ENCODE measurements at places on chromosomes 12 and 14.

- no peak for DNase-seq
Observed at GRCh38 chr12:52582486-52582885, 8.8 kb upstream of the KRT74 start.

DNA sequence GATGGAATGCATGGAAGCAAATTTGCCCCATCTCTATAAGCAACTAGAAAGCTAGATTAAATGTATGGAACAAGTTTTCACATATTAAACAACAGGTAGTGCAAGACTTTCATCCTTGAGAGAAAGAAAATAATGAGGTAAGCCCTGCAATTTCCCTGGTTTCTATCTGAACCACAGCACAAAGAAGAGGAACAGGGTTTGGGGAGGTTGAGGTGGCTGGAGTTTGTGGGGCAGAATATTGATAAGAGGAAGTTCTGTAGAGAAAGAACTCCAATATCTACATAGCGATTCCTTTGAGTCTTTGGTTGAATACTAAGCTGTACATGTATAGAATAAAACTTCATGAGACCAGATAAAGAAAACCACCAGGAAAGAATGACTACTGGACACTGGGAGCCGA lies 96.3 kb upstream of the CCND2 start:
- DNase-seq, result no peak

DNA sequence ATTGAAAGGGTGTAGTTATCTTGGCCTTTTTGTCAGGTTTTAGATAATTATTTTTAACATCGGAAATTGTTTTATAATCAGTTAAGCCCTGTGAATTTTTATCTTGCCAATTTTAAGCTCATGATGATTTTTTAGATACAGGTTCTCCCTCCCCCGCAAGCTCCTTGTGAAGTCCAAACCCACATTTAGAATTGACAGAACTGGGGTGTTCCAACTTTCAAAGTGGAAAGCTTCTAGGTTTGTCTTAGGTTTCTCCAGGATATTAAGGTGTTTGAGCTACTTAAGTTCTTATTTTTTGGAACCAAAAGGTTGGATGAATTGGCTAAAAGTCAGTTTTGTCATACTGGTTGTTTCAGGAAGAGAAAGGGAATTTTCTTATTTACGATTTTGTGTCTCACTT lies 49.1 kb downstream of the ATP2A2 start:
- no peak for DNase-seq

GRCh38 chr12:31849090-31849687 lies 110.0 kb upstream of the RESF1 start:
- no peak for DNase-seq

GRCh38 chr14:52318826-52319645 lies 4.9 kb downstream of the PTGER2 start:
- DNase-seq, result no peak

DNA sequence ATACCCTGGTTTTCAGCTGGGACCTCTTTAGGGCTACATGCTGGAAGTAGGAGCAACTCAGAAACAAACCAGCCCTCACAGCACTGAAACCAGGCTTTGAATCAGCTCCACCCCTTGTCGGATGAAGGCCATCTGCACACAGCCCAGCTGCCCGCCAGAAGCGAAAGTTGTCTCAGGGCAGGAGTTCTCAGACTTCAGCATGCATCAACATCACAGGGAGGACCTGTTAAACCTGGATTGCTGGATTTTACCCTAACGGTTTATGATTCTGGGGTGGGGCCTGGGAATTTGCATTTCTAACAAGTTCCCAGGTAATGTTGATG lies 10.9 kb downstream of the SYNDIG1L start:
- DNase-seq, result no peak

DNA sequence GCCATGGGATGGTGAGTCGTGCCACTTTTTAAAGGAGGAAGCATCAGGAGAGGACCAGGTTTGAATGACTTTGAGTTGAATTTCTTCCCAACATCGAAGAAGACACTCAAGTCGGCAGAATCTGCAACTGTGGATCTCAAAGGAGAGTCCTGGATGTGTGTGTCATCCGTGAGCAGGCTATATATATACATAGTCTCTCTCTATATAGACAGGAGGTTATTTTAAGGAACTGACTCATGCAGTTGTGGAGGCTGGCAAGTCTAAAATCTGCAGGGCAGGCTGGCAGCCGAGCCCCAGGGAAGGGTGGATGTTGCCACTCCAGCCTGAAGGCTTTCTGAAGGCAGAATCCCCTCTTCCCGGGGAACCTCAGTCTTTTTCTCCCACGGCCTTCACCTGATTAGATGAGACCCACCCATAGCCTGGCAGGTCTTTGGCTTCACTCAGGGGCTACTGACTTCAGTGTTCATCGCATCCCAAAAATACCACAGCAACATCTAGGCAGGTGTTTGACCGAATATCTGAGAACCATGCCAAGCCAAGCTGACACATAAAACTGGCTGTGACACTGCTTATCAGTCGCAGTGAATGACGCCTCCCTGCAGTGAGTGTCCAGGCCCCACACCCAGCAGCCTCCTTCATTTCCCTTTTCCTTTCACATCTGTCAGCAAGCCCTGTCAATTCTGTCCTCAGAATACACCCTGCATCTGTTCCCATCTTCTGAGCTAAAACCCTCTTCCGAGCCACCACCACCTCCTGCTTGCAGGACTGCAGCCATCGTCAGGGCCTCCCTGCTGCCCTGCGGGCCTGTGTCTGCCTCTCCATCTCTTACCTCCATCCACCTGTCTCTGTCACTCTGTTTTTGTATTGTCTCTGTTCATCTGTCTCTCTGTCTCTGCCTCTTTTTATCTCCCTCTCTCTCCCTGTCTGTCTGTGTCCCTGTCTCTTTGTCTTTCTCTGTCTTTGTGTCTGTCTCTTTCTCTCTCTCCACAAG lies 54.0 kb downstream of the ZNF664 start:
- DNase-seq, result no peak

DNA sequence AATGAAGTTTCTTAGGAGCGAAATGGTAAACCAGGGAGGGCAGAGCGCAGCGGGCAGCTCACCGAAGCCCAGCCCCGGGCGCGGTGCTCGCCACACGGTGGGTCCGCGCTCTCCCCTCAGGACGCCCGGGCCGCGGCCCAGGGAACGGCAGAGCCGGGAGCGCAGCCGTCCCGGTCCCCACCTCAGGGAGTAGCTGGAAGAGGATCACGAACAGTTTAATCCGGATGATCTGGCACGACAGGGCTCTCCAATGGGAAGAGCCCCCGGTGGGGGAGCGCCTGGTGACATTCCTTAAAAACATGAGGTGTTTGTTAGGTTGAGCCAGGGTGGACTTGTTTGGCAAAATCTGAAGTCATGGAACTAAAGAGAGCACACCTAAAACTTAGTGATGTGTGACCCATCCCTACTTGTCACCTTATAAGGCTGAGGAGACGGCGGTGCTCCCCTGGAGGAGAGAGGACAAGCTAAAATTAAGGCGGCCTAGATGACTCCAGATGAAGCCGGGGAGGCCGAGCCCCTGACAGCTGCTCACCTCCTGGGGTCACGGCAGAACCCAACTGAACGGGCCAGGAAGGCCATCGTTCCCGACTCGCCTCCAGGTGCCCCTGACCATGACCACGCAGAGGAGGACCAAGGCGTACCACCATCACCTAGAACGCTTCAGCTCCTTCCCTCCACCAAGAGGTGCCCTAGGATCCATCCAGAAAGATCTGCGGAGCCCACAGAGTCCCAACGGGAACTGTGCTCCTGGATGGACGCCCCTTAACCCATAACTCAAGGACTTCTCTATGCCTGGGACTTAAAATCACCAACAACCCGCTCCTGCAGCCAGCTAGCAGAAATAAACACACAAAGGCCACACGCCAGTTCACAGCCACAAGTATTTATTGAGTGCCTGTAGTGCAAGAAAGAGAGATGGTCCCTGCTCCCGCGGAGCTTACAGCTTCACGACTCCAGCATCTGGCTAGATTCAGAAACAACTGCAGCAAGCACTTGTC lies 866 bp upstream of the PITPNM2 start:
- no peak for DNase-seq

DNA sequence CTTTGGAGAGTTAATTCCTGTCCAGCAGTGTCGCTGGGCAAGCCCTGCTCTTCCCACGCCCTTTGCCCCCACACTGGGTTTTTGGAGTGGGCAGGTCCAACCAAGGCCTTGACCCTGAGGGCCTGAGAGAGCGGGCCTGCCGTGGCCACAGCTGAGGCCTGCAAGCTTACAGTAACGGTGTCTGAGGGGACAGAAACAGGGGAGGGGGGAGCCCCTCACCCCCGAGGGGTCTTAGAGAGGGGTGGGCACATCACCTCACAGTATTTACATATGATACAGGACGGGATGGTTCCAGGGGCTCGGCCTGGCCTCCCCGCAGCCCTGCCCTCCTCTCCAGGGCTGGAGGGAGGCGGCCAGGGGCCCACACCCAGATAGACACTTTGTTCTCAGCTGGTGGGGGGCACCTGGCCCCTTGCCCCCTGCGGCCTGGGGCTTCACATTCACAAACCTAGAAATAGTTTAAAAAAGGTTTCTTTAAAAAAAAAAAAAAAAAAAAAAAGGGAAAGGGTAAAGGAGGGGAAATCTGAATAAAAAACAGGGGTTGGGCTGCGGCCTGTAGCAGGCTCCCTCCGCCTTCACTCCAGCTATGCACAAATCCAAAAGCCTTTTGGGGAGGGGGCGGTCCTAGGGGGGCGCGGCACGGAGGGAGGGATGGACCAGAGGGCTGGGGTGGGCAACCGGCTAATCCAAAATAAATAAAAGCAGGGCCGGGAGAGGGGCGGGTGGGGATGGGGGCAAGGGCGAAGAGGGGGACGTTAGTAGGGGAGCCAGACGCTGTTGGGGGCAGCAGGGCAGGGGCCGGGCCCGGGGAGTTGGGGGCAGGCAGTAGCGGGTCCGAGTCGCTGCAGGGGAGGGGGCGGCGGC lies 14.8 kb upstream of the PLA2G1B start:
- no peak for DNase-seq

- DNase-seq, result no peak
Observed at GRCh38 chr12:67504026-67504425, 144.5 kb upstream of the DYRK2 start.

- no peak for DNase-seq
Observed at GRCh38 chr12:60231976-60232907, 636.4 kb downstream of the SLC16A7 start.

DNA sequence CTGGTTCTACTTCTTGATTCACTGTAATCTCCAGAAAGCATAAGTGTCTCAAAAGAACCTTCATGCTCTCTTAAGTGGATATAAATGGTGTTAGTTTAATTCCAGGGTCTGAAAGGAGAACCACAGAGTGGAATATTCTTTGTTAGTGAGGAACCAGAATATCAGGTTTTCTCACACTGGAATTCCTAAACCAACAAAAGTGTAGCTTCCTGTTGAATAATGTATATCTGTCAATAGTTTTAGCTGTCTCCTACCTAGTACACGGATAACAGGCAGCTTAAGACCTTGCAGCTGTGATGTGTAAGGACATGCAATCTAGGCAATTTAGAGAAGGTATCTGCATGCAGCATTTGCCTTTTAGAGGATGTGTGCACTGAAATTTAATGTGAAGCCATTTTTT lies 24.0 kb downstream of the LRIG3 start:
- no peak for DNase-seq

- DNase-seq, result no peak
Observed at GRCh38 chr12:29148596-29148910, 525 bp upstream of the FAR2 start.

- no peak for DNase-seq
Observed at GRCh38 chr14:48401321-48401720, 725.9 kb upstream of the MDGA2 start.

GRCh38 chr12:92419201-92419600 lies 273.6 kb upstream of the BTG1 start:
- no peak for DNase-seq

DNA sequence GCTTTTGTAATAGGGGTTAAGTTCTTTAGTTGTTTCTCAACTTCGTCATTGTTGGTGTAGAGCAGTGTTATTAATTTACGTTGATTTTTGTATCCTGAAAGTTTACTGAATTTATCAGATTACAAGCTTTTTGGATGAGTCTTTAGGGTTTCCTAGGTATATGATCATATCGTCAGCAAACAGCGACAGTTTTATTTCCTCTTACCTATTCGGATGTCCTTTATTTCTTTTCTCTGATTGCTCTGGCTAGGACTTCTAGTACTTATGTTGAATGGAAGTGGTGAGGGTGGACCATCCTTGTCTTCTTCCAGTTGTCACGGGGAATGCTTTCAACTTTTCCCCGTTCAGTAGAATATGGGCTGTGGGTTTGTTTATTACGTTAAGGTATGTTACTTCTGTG lies 37.8 kb downstream of the AEBP2 start:
- DNase-seq, result no peak

GRCh38 chr14:92529903-92530302 lies 16.3 kb downstream of the RIN3 start:
- no peak for DNase-seq

GRCh38 chr14:73995977-73996378 lies 23.1 kb downstream of the ENTPD5 start:
- DNase-seq, result no peak

DNA sequence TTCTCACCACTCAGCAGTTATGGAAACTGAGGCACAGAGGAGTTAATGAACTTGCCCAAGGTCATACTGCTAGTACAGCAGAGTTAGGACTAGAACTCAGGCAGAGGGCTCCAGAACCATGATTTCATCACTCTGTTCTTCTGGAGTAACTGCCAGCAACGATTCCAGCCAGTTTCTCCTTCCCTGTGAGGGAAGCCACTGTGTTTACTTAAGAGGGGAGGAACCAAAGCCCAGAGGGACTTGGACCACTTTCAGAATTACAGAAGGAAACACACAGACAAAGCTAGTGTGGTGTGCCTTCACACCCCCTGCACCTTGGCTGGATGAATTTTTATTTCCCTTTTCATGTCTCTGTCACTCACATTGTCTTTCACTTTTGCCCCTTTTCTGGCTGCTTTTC lies 398.2 kb downstream of the DPF3 start:
- DNase-seq, result no peak

- DNase-seq, result peak; percentile 8
Observed at GRCh38 chr14:63486738-63487137, 56.4 kb downstream of the PPP2R5E start.

GRCh38 chr14:58898655-58899316 lies 261.0 kb downstream of the DACT1 start:
- no peak for DNase-seq

GRCh38 chr12:13173012-13173932 lies 23.3 kb upstream of the EMP1 start:
- DNase-seq, result no peak
